ENCODE measurements at places on chromosomes 3 and 15.
A peak's percentile ranks its signal among the peaks of the same experiment; 100 is the strongest.

- DNase-seq = no peak
These were observed 83.6 kb downstream of the FAIM start for GRCh38 chr3:138692152-138692551.

GRCh38 chr3:38516669-38517068 lies 20.5 kb downstream of the EXOG start:
- DNase-seq = no peak

- DNase-seq = peak; percentile 43
These were observed 17.4 kb downstream of the SH3BP5 start for GRCh38 chr3:15315003-15315402.

DNA sequence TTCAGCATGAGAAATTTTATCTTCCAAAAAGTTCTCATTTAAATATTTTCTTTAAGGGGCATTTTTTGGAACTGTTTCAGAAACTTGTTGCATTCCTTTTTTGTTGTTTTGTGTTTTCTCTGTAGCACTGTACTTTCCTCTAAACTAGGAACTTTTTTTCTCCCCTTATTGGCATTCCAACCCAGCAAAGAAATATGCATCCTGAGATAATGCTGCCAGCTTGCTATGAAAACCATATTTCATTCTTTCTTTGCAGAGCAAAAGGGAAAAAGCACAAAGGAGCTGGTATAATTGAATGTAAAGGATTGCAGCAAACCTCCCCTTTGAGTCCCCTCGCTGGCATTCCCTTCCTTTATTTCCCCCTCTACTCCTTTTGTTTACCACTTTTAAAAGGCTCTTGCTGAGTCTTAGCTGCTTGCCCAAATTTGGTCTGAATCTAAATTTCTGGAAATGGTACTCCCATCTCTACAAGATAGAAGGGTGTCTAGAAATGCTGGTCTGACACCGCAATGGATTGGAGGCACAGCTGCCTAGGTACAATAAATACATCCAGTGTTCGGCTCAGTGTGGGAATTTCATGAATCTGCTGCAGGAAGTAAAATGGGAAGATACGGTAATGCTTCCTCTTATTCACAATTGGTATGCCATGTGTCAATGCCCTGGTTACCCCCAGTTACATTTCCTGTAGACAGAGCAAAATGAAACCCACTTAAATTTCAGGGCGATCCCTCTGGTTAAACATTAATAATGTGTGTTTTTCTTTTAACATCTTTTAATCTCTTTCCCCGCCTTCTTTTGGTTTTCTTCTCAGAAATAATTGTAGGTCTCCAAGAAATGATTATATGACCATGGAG lies 156.6 kb downstream of the MEIS2 start:
- DNase-seq = no peak

DNA sequence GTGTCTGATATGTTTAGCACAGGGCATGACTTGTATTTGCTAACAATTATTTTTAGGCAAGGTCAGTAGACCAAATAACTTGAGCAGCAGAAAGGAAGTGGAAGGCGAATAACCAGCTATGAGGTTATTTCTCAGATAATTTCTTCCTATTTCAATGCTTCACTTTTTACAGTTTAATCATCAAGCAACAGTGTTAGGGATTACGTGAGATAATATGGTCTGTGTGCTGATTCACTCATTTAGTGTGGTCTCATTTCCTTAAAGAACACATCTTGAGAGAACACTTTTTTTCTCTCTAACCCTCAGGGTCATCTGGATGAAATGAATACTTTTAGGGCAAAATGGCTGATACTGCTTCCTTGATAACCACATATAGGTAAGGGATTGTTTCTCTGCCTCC lies 126.0 kb upstream of the CCNL1 start:
- no peak for DNase-seq

GRCh38 chr3:125212509-125213363 lies at the start of gene SLC12A8:
SLC12A8 (minus strand) TSS chr3:125212748; CDS start chr3:125211349, 1,399 bp downstream.
- no peak for DNase-seq

DNA sequence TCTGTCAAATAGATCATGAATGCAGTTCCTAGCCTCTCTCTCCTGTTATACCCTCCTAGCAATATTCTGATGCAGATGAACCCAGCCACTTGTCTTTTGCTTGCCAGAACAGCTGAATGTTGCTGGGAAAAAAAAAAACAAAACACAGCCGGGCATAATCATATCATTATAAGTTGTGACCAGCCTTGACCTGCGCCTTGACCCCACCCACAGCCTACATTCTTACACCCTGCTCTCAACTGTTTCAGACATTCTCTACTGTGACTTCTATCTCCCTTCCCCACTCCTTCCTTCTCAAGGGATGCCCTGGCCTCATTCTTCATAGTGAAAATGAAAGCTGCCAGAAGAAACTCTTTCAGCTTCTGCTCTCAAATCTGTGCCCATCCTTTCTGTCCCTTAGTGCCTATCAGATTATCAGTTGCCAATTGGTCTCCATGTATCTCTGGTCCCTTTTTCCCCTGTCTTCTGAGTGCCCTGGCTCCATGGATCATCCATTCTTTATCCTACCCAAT lies 389.1 kb upstream of the TPRG1 start:
- DNase-seq = no peak

GRCh38 chr3:47652142-47652541 lies 73.5 kb upstream of the CSPG5 start:
- DNase-seq = peak; percentile 22

GRCh38 chr3:11394392-11394791 lies 122.2 kb downstream of the ATG7 start:
- no peak for DNase-seq

GRCh38 chr3:71067977-71068654 lies 515.4 kb downstream of the FOXP1 start:
- DNase-seq = no peak

Measured in muscle of leg (tissue), 16 donors.